ENCODE measurements at places on chromosomes 5 and 9.
A peak's percentile ranks its signal among the peaks of the same experiment; 100 is the strongest.

GRCh38 chr5:16976625-16977008 is 40.5 kb upstream of the MYO10 start:
- DNase-seq: no peak

- peak; percentile 38 for DNase-seq
Measured at GRCh38 chr5:151757233-151758140, 944 bp downstream of the ATOX1 start.

DNA sequence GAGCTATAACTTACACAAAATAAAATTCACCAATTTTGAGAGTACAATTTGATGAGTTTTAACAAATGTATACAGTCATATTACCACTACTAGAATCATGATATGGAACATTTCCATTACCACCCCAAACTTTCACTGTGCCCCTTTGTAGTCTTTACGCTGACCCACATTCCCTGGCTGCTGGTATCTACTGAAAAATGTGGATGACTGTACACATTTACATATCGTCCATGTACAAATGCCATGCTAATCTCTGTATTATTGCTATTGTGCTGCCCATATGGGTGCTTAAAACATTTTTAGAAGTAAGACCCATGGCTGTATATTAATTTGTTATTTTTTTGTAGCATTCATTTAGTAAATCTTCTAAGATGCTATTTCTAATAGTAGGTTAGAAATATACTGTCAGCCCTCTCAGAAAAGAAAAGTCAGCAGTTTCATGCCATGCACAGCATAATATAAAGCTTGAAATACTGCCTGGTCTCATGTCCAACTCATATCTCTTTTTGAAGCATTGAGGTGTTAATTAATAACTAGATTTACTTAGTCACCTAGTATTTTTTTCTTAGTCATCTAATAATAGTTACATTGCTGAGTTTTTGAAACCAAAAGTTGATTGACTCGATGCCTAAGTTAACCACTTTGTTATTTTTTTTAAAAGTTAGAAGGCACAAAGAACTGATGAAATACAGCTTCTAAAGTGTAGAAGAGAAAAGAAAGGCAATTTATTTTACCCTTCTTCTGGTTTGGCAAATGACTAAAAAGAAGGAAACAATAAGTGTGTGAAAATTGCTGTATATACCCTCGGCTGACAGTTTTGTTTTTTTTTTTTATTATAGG is 188.3 kb upstream of the MEF2C start:
- DNase-seq: no peak

GRCh38 chr5:146704949-146705665 is 173.4 kb downstream of the PPP2R2B start:
- no peak for DNase-seq

DNA sequence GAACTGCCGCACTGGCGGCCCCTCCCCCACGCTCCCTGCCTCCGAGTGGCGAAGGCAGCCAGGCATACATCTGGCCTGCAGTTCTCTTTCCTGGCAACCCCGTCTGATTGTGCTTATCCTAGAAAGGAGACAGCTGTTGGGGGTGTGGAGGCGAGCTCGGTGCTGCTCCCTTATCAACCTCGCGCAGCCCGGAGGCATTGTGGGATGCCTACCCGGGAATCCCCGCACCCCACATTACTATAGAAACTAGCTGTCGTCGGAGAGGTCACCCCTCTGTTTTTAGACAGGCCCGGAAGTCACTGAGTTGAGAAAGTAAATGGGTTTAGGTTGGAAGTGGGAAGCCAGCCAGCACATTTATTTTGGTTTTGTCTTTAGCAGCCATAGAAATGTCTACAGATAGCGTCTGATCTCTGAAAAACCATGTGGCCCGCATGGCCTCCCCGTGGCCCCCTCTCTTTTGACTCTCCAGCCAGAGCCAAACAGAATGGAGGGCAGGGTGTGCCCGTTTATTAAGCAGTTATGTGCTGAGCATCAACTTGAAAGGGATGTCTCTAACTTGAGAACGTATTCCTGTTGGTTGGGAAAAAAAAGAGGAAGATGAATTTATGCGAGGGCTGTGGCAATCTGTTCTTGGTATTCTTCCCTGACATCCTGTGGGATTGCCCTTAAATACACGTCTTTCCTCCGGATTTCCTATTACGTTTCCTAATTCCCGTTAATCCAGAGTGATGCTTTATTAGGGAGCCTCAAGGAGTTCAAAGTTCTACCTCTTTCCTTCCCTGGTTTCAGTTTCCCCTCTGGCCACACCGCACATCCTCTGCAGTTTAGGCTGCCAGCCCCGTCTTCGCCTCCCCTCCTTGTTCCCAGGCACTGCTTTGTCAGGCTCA is 3.9 kb downstream of the STC2 start:
- no peak for DNase-seq

GRCh38 chr9:715300-715699 is 126.2 kb upstream of the DMRT1 start:
- no peak for DNase-seq

DNA sequence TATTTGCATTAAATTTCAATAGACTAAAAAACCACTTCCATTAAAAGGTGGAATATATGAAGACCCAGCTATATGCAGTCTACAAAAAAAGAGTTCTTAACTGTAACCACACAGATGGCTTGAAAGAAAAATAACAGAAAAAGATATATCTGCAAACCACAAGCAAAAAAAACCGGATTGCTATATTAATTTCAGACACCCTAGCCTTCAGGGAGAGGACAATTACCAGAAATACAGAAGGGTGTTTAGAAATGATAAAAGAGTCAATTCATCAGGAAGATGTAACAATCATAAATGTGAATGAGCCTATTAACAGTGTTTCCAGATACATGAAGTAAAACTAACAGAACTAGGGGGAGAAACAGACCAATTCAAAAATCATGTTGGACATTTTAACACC is 56.9 kb upstream of the SMIM23 start:
- no peak for DNase-seq

DNA sequence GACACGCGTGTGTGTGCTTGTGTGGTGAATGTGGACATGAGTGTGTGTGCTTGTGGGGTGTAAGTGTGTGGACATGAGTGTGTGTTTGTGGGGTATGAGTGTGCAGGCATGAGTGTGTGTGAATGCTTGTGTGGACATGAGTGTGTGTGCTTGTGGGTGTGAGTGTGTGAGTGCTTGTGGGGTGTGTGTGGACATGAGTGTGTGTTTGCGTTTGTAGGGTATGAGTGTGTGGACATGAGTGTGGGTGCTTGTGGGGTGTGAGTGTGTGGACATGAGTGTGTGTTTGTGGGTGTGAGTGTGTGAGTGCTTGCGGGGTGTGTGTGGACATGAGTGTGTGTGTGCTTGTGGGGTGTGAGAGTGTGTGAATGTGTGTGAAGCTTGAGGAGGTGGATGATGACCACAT is 29.8 kb upstream of the TIFAB start:
- no peak for DNase-seq

GRCh38 chr5:174402222-174402812 is 322.1 kb upstream of the MSX2 start:
- DNase-seq: no peak

DNA sequence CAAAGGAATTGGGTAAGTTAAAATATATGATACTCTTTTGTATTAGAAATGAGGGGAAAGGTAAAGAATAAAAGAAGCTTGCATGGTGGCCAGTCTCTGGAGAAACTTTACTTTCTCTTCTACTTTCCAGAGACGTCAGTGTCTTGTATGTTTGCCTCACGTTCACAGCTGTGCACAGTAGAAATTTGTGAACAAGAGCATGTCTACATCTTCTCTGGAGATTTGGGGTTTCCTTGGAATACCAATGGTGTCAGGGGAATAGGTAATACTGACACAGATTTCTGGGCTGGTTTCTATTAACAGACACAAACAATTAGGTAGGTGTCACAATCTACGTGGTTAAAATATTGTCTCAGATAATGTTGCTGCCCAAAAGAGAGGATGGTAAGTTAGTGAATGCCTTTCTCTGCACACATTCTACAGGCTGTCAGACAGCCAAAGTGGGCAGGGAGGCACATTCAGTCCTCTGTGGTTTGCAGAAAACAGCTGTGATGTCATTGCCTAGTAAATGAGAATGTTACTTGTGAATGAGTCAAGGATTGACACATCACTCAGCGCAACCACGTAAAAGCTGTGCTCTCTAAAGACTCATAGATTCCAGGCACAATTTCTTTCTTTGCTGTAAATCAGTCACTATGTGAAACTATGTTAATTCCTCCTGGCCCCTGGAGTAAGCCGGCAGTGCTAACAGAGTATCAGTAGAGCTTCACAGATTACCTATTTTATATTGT is 397.1 kb downstream of the MAN2A1 start:
- DNase-seq: peak; percentile 26

GRCh38 chr9:135522137-135522877 is 1.1 kb downstream of the LCN1 start:
- no peak for DNase-seq

DNA sequence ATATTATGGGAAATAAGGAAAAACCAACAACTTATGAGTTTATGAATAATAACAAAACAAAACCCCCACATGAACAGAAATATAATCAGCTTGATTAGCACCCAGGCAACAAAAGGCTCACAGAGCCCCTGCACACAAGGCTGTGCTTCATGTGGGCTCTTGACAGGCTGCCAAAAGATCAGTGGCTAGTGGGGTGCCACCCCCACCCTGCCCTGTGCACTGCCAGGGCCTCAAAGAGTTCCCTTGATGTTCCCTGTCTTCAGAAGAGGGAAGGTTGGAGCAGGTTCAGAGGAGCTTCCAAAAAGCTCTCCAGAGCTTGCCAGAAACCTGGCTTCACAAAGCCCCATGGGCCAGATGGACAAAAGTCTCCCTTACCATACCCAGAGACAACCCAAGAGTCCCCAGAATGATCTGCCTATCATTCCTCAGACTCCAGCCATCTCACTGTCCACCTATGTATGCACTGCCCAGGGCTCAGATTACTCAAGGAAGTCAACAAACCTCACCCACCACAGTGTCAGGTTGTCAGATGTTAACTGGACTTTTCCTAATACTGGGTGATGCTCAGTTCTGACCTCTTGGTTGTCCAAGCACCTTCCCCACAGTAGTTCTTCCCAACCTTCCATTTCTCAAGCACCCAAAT is 87.5 kb downstream of the SIL1 start:
- no peak for DNase-seq

DNA sequence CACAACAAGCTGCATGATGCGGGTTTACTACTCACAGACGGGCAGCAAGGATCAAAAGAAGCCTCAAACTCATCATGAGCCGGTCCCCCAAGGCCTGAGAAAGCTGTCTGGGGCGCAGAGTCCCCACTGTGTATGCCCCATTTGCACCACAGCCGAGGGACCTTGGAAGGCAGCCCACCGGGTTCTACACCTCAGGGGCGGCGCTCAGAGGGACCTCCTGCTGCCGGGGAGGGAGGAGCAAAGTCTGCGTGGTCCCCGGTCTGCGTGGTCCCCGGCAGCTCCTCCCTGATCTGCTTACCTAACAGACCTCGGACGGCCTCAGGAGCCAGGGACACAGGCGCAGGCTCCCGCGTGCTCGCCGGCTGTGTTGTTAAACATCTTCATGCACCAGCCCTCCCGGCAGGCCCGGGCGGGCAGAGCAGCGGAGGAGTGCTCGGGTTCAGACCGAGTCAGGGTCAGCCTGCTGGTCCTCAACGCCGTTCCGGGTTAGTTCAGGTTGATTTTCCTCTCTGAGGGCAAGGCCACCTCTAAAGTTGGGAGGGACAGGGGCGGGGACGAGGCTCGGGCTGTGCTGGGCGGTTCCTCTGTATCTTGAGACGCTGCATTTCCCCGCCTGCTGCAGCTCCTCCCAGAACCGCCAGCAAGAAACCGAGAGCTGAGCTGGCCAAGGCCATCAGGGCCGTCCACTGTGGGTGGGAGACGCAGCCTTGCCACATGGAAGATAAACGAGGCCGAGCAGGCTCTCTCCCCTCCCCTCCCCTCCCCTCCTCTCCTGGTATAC is 74.6 kb downstream of the MRPL36 start:
- DNase-seq: no peak

- no peak for DNase-seq
Measured at GRCh38 chr5:5128766-5129165, 11.4 kb upstream of the ADAMTS16 start.

- no peak for DNase-seq
Measured at GRCh38 chr5:125992050-125992449, 431.2 kb upstream of the GRAMD2B start.

Measured in activated CD4-positive, alpha-beta T cell treated with anti-CD3 and anti-CD28 coated beads for 4 hours (primary cell).